Myocyte (in vitro differentiated cells): ENCODE measurements at places on chromosomes 11 and 22. TPM values are rescaled to one million over a fixed set of nuclear protein-coding genes. Genes with fewer than 3 reads are reported as not detected.

Gene DKK3
- total RNA-seq = 234 and 270 TPM in 2 replicates

DNA sequence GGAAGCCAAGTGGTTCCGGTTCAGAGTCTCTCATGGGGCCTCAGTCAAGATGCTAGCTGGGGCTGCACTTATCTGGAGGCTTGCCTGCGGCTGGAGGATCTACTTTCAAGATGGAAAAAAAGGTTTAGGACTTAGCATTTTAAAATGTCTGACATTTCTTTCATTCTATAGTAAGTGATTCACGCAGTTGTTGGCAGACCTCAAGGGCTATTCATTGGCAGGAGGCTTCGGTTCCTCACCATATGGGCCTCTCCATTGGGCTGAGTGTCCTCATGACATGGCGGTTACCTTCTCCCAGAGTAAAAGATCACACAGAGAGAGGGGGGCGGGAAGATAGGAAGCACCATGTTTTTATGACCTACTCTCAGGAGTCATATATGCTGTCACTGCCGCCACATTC is 298.0 kb upstream of the PLET1 start:
- DNase-seq = no peak

Gene SCARF2
- 4.8 and 7.9 TPM in 2 replicates for total RNA-seq

Gene SSTR3
- not detected in 2 replicates for total RNA-seq

Gene CASP5
- total RNA-seq = not detected in 2 replicates

DNA sequence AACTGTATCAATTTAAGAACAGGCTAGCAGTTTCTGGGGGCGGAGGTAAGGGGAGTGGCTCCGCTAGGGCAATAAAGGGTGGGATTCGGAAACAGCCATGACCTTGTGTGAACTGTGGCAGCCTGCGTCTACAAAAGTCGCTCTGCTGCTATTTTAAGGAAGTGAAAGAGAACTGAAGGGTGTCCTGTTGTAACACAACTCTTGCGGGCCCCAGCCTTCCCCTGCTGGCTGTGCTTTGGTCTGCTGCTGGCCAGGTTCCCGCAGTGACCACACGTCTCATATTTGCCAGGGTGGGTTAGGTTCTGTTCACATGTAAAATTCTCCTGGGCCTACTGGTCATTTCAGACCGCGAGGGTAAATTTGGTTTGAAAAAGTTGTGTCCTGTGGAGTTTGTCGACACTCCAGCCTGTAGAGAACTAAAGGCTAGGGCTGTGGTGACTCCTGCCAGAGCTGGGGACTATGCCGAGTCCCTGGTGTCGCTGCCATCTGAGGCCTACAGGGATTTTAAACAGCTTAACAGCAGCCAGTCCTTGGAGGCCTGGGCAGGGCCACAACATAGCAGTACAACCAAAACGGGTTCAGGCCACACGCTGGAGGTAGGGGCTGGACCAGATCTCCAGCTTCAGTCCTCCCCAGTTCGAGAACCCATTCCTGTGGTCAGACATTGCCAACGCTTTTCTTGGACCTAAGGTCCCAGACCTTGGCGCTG is 1.1 kb upstream of the PPFIBP2 start:
- DNase-seq = peak; percentile 83

- DNase-seq = no peak
Observed at GRCh38 chr11:111766834-111767142, 599 bp upstream of the PPP2R1B start.

- DNase-seq = no peak
Observed at GRCh38 chr22:19775496-19776325, 15.1 kb downstream of the TBX1 start.

DNA sequence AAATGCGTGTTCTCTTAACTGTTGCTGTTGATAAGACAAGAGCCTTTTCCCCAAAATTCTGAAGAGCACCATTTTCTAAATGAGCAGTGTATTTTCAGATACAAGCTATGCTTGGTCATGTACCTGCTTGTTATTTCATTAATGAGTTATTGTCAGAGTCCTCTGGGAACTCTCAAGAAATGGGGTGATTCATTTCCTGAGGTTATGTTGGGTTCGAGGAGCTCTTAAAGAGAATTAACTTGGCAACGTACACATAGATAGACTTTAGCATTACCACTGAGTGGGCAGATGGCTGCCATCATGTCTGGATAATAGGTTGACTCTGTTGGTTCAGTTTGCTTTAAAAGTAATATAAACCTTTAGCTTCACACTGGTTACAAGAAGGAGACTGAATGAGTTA is 87.9 kb upstream of the SORL1-AS1 start:
- no peak for DNase-seq

- peak; percentile 95 for DNase-seq
Observed at GRCh38 chr11:126284829-126285228, 1.9 kb downstream of the TIRAP start.

DNA sequence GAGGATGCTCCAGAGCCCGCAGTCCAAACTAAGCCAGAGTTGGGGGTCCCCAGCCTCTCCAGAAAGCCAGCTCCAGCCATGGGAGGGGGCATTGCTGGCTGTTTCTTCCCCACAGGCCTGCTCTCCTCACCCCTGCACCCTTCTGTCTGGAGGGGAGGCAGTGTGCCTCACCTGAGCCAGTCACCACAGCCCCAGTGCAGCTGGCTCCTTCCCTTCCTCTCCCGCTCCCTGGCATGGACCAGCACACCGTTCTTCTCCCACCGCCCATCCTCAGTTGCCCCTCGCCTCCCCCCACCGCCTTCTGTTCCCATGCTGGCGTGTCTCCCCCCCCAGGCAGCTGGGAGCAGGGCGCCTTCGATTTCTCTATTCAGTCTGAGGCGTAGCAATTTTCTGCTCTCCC is 110.5 kb upstream of the THY1 start:
- DNase-seq = no peak

DNA sequence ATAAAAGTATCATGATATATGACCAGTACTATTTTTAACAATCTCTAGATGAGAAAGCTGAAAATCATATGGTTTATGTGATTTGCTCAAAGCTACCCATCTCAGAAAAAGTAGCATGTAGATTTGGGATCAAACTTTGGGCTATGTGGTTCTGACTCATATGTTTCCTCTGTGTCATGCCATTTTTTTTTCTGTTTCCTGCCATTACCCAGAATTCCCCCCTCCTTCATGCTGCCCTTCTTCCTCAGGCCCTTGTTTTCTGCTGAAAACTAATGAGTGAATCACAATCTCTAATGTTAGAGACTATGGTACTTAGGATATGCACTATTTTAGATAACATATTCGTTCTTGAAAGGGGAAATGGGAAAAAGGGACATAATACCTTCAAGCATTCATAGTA is 80.7 kb downstream of the JRKL start:
- no peak for DNase-seq

Gene OR51E2
- total RNA-seq = not detected in 2 replicates
